ENCODE measurements at places on chromosomes 3 and 15.

- no peak for DNase-seq
These were observed 396.6 kb downstream of the EPHB1 start for GRCh38 chr3:135191708-135192107.

- no peak for DNase-seq
These were observed 3.3 kb upstream of the ITPKA start for GRCh38 chr15:41490355-41490754.

DNA sequence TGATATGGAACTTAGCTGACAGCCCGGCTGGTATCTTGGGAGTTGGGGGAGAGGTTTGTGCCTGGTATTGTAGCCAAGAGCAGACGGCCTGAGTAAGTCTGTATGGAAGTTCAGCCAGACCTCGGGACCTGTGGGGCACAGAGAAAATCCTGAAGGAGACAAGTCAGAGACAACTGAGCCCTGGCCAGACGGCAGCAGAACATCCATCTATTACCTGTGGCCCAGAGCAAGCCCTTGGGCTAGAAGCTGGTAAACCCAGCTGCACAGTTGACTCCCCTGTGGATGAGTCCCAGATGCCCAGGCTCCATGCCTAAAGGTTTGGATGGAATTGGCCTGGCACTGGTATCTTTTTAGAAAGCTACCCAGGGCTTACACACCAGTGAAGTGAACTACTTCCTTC, 70.4 kb upstream of the DLG1 start:
- DNase-seq, result no peak

DNA sequence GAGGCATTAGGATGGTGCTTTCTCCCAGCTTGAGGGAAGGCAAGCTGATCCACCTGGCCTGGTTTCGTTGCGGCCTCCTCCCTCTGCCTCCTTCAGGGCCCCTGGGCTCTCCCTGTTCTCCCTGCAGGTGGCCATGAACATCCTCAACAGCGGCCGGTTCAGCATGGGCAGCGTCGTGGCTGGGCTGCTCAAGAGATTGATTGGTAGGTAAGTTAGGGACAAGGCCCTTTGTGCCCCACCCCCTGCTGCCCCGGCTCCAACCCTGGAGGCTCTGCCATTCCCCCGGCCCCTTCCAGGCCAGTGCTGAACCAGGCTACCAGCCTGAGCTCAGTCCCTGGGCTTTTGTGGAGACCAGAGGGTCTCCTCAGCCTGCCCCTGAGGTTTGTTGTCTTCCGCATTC, 23.0 kb downstream of the ACAD9 start:
- no peak for DNase-seq

DNA sequence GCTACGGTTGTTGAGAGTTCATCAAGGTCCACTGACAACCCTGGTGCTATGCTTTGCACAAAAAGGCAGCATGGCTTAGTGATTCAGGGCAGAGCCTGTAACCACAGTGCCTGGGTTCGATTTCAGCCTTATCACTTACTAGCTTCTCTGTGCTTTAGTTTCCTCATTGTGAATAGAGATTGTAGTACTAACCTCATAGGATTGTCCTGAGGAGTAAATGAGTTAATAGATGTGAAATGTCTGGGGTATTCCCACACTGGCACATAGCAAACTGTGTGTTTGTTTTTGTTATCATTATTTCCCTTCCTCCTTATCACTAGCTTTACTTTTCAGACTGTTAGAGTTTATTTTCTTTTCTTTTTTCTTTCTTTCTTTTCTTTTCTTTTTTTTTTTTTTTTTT, 16.3 kb downstream of the CRTAP start:
- no peak for DNase-seq

DNA sequence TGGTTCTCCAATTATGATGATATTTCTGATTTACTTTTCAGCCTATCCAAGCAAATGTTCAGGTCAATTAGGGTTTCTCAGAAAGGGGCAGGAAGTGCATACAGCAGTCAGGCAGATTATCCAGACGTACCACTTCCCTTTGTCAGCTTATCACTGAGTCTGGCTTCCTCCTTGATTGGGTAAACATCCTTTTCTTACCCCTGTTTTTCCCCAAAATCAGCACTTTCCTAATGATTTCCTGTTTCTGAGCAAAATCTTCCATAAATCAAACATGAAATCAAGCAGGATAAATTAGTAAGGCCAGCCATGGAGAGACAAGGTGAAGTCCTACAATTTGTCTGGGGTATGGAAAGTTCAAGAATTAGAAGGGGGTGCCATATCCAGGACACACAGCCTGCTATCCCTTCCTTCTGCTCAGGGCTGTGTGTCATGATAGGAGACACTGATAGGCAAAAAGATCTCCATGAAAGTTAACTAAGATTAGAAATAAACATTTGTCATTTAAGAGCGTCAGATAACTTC, 29.0 kb downstream of the ADIPOQ start:
- no peak for DNase-seq

DNA sequence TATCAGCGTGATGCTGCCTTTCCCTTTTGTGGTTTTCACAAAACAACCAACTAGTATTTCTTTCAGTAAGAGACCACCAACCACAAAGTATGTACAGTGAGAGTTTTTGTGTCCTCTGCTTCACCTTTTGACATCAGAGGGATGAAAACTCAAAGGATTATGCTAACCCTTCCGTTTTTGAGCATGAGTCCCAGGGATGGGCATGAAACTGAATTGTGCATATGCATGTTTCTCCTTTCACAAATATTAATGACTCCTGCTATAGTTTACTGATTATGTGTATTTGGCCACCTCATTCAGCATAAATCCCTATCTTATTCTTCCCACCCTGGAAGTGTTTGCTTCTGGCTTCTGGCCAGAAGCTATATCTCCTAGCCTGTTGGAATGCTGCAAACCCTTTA, 59.2 kb downstream of the RSRC1 start:
- no peak for DNase-seq

- no peak for DNase-seq
These were observed 110.1 kb downstream of the DNAH12 start for GRCh38 chr3:57434041-57434440.

- no peak for DNase-seq
These were observed 212.5 kb upstream of the GADL1 start for GRCh38 chr3:31106912-31107311.

DNA sequence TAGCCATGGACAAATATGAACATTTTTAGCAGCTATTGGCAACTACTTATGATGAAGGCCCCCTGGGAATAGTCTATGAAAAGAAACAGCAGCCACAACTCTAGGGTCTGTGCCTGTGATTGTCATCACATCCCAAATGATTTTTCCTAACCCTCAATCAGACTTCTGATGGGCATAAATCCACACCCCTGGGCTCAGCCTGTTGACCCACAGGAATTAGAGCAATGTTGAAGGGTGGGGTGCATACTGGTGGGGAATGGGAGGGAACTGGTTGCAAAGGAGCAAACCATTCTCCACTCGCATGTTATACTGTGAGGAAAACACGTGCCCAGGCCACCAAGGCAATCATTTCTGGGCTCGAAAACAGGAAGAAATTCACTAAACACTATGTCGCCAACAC, 106.5 kb upstream of the CTNNB1 start:
- DNase-seq, result no peak

GRCh38 chr3:190514413-190515153, 698 bp downstream of the IL1RAP start:
- DNase-seq, result no peak

DNA sequence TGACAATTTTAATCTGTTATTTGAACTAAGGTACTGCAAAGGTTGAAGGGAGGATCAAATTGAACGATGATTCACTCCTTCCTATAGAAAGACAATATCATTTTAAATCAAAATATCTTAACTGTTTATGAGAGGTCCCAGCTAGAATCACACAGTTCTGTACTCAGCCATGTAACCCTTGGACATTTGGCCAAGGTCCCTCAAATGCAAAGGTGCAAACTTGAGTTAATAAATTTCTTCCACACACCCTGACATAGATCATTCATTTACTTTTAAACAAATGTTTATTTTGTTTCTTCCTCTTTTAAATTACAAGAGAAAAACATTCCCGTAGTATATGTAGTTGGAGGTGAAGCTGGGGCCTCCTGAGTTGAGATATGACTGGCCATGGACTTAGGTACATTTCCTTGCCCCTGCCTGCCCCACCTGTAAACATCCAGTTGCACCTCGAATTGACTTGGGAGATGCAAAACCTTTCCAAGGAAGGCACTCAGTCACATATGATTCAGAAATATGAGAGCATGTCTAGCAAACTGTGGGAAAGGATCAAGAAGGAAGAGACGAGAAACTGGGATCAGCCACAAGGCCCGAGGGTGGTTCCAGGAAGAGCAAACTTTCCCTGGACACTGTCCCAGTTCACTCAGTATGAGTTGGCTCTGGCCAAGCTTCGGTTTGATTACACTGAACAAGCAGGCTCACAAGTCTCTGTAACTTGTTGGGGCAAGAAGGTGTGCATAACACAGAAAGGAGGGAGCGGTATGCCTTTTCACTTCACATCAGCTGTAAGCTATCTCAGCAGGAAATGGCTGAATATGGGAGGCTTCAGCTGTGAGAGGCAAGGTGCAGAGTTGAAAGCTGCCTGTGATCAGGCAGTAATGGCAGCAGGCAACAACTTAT, 6.7 kb downstream of the TNFSF10 start:
- DNase-seq, result no peak

GRCh38 chr3:54858093-54858785, 69.6 kb downstream of the LRTM1 start:
- DNase-seq, result no peak

DNA sequence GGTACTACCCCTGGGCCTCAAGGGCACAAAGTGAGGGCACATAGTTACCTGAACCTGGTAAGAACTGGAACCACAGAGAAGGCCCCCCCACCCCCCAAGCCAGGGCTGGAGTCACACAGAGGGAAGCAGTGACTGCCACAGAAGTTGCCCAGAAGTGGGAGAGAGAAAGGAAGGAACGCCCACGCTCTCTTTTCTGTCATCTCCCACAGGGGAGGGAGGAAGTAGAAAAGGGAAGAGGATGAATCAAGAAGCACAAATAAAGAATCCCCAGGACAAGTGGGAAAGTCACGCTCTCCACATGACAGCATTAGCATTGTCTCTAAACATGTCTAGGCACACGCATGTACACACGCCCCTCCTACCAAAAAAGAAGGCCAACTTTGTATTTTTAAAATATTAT, 114.7 kb upstream of the FRMD4B start:
- DNase-seq, result no peak

DNA sequence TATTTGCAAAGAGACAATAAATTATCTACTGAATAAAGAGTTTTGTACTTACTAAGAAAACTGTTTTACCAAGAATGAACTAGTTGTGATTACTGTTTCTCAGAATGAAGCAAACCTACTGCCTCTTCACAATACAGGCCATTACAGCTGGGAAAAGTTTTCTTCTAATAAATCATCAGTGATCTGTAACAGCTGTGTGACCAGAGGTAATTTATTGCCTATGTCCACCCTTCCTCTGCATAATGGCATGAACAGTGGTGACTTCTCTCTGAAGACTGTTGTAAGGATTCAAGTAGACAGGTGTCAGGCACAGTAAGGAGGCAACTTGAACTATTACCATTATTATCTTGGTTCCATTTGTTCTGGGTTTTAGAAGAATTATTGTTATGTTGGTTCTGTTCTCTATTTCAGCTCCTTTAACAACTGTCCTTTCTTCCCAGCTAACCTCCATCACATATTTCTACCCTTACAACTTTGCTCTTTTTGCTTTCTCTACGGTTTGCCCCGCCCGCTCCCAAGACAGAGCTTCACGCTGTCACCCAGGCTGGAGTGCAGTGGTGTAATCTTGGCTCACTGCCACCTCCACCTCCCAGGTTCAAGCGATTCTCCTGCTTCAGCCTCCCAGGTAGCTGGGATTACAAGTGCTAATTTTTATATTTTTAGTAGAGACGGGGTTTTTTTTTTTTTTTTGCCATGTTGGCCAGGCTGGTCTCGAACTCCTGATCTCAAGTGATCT, 51.5 kb downstream of the PRKAR2A start:
- no peak for DNase-seq

- DNase-seq, result no peak
These were observed 42.1 kb downstream of the ZBTB38 start for GRCh38 chr3:141410408-141410807.

DNA sequence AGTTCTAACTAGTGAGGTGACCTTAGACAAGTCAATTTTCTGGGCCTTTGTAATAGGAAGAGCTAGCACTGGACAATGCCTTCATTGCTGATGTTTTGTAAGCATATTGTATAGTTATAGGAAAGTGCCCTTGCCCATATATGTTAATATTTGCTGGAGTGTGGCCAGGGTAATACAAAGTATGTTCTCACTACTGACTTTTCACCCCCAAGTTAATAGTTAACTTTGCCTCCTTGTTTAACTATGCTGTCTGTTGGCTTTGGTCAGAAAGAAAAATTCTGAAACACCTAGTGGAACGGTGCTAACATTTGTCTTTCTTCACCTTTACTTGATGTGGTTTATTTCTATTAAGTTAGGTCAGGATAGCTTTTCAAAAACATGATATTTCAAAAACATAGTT, 287.4 kb upstream of the CTNNB1 start:
- no peak for DNase-seq

GRCh38 chr3:78569804-78570203, 1198.0 kb downstream of the ROBO1 start:
- DNase-seq, result no peak

DNA sequence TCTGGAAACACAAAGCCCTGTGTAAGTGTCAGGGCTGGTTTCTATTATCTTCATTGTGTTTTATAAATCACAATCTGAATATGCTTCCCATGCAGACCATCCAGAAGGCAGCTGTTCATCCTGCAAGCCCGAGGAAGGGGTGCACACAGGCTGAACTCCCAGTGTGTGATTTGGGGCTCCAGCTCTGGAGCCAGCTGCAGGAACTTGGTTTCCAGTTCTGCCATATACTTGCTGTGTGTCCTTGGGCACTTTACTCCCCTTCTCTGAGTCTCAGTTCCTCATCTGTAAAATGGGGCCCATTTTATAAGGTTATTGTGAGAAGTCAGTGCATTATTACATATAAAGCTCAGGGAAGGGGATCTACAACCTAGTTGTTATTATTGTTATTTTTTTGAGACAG, 22.6 kb downstream of the CYP8B1 start:
- no peak for DNase-seq

GRCh38 chr15:68151277-68151676, 53.9 kb downstream of the CALML4 start:
- no peak for DNase-seq

DNA sequence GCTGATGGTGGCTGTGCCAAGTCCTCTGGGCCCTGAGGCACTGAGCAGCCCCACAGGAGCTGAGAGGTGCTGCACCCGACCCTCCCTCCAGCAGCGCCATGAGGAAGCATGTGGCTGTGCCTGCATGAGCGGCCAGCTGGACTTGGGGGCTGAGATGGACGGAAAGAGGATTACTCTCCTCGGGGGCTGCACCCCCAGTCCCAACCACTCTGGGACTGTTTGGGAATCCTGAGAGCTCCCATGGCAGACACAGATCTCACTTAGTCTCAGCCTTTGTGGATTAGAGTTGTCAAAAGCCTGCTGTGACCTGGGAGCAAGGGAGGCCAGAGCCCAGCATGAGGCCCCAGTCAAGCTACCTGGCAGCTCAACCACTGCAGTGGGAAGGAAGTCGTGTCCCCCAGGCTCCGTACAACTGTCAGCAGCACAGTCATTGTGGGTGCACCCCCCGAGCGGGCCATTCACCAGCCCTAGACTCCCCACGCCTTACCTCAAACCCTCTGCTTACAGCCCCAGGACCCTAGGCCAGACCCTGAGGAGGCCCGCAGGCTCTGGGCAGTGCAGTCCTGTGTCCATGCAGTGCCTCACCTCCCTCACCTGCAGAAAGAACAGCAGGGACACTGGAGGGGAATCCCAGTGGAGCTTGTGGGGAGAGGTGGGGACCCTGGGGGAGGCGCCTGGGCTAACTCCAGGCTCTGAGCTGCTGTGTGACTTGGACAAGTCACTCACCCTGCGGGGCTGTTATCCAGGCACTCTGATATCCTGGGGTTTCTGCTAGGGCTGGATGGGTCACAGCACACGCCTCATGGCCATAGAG, 17.1 kb downstream of the PRR23E start:
- no peak for DNase-seq

GRCh38 chr15:88120026-88120425, 136.5 kb downstream of the NTRK3 start:
- no peak for DNase-seq
